ENCODE measurements at places on chromosomes 13 and 19.
A peak's percentile ranks its signal among the peaks of the same experiment; 100 is the strongest.

DNA sequence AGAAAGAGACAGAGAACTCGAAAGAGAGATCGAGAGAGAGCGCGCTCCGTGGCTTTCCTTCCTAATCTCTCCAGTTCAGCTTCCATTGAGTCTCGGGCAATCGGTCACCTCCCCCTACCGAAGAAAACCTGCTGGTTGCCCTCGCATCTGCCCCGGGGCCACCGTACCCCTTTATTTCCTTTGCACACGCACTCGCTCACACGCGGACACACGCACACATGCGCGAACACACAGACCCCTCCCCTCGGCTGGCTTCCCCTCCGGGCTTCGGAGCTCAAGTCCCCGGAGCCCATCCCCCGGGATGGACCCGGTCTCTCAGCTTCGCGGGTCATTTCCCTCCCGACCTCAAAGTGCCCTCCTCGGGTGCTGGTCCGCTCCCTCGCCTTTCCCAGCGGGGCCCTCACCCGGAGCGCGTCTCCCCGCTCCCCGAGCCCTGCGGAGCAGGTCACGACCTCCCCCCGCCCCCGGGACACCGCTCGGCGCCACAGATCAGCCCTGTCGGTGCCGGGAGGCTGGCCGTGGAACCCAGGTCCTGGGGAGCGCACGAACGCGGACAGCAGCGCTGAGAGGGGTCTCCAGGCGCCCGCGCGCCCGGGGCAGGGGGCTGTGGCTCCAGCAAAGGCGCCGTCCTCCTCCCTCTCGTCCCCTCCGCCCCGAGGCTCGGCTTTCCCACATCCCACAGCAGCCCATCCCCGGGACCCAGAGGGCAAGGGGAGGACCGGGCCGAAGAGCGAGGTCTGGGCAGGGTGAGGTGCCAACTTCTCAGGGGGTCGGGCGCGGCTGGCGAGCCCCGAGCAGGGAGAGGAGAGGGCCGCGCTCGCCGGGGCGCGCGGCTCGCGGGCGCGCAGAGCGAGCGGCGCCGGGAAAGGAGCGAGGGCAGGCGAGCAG lies 1.8 kb downstream of the DACH1 start:
- peak; percentile 1 for DNase-seq

GRCh38 chr13:76848596-76848995 lies 37.6 kb downstream of the KCTD12 start:
- DNase-seq, result no peak

DNA sequence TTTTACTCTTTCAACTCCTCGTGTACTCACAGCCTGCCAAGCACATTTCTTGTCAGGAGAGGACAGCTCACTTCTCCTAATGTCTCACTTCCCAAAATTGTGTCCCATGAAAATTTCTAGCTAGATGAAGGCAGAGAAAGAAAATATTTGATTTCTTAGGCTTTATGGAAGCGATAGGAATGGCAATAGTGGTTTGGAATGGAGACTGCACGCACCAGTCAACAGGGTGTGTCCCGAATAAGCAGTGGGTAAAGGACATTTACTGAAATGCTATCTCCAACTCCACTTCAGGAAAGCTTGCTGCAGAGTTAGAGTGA lies 321 bp upstream of the ZNF222 start:
- DNase-seq, result no peak

DNA sequence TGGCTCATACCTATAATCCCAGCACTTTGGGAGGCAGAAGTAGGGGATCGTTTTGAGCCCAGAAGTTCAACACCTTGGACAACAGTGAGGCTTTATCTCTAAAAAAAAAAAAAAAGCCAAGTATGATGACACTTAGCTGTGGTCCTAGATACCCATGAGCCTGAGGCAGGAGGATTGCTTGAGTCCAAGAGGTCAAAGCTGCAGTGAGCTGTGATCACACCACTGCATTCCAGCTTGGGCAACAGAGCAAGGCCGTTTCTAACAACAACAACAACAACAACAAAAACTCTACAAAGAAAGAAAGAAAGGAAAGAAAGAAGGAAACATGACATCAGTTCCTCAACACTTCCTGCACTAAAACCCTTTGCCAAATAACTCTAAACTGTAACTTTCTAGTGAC lies 265.1 kb upstream of the DACH1 start:
- no peak for DNase-seq

DNA sequence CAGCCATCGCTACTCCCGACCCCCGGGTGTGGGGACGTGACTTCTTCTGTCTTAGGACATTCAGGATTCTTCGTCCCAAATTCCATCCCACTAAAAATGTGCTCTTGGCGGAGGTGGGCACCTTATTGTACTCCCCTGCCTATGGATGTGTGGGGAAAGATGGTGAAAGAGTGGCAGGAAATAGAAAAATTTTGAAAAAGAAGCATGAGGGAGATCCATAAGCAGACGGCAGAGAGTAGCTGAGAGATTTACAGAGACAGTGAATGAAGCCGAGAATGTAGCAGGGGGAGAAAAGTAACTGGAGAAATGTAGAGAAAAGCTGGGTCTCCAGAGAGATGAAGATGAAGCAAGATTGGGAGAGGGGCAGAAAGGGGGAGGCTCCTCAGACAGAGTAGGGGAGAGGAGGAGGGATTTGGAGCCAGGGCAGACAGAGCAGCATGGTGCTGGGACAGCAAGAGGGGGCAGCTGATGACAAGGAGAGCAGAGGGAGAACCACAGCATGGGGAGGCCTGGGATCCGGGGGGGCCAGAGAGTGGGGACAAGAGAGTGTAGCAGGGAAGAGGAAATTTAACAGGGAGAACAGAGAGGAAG lies 843 bp downstream of the ZNF610 start:
- no peak for DNase-seq

DNA sequence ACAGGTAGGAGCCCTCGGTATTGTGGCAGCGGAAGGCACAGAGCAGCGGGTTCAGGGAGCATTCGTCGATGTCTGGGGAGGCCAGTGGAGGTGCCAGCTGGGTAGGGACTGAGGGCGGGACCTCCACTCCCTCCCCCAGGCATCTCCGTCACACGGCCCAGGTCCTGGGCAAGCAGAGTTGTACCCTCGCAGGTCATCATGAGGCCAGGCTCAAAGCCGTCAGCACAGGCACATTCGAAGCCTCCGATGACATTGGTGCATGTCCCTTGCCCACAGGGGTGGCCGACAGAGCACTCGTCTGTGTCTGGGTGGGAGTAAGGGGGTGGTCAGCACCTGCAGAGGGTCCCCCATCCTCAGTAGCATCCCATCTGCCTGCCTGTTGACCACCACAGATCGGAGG lies 35.3 kb downstream of the CCL25 start:
- DNase-seq, result no peak

DNA sequence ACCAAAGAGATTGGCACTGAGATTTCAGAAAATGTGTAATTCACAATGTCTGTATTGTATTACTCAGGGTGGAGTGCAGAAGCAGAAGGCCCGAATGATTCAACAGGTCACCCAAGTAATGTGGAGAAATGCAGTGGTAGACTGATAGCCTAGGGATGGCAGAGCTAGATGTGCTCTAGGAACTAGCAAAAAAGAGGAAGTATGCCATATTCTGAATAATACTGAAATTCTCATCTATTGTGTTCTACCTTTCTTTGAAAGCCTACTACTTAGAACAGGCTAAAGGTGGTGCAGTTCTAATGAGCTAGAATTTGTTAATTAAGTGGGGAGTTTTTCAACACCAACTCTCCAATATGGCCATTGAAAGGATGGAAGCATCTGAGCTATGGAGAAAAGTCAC lies 1449.8 kb upstream of the MIR17HG start:
- DNase-seq, result peak; percentile 12

DNA sequence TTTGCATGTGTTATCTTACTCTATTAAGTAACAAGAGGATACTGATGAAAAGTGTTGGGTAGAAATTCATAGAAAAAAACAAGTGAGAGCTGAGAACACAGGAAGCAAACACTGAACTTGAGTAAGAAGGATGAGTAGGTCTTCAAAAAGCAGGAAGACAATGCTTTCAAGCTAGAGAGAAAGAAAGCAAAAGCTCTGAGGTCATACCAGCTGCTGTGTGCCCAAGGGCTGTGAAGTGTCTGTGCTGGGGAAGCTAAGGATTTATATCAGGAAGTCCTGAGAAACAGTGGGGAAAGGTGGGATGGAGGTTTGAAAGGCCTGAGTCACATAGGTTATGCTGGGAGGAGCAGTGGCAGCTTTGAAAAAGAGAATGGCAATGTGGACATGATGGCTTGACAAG lies 145.5 kb upstream of the MAB21L1 start:
- peak; percentile 12 for DNase-seq

- no peak for DNase-seq
Measured at GRCh38 chr13:110565296-110565695, 3.8 kb upstream of the RAB20 start.

Measured in mammary epithelial cell (primary cell).